ENCODE measurements at places on chromosomes 12 and 14. TPM values are rescaled to one million over a fixed set of nuclear protein-coding genes. Genes with fewer than 3 reads are reported as not detected.

GRCh38 chr12:66217342-66217917, 28.4 kb downstream of the IRAK3 start:
- DNase-seq = no peak

Gene NRL
- 5.5 TPM for polyA plus RNA-seq

- DNase-seq = peak; percentile 83
Measured at GRCh38 chr14:49768301-49769121, 558 bp downstream of the KLHDC2 start.

GRCh38 chr12:52221912-52222457, 11.1 kb upstream of the KRT7 start:
- peak; percentile 71 for DNase-seq

Gene PTPRR
- 0.86 TPM for polyA plus RNA-seq

DNA sequence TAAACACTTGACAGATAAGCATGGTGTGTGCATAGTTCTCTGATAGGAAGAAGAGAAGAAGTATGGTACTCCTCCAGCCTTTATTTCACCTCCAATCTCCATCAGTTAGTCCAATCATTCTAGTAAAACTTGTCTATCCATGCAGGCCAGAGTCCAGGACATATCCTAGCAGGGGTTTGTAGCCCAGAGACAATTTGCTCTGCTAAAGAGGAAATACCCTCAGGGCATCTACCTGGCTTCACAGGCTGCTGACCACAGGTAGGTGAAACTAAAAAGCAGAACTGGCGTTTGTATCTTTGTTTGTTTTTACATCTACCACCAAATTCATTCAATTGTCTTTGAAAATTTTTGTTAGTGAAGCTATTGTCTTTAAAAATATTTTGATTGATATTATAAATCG, 717.6 kb downstream of the FSCB start:
- DNase-seq = no peak

DNA sequence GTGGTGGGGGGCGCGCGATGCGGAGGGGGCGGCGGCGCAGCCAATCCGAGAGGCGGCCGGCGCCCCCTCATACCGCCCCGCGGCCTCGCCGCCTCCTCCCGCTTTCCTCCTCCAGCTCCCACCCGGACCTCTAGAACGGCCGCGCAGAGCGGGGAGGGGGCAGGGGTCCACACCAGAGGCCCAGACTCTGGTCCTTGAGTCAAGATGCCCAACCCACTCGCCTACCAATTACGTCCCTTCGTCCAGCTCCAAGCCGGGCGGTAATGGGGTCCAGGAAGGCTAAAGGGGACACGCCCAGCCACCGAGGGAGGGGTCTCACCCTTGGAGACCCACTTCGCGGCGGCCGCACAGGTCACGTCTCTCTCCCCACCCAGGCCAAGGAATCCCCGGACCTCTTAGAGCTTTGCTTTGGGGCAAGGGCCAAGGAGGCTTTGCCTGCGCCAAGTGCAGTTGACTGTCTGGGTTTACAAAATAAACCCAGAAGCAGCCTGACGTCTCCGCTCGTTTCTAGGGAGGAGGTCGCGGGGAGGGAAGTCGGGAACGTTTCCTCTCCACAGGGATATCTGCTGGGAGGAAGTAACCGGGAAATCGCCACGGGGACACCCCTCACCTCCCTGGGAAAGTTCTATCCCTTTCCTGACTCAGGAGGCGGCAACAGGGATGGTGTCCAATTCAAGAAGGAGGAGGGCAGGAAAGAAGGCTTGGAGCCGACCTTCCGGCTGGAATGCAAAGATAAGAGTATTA, 394 bp upstream of the AMIGO2 start:
- DNase-seq = peak; percentile 62

Gene TDG
- polyA plus RNA-seq = 9.2 TPM

DNA sequence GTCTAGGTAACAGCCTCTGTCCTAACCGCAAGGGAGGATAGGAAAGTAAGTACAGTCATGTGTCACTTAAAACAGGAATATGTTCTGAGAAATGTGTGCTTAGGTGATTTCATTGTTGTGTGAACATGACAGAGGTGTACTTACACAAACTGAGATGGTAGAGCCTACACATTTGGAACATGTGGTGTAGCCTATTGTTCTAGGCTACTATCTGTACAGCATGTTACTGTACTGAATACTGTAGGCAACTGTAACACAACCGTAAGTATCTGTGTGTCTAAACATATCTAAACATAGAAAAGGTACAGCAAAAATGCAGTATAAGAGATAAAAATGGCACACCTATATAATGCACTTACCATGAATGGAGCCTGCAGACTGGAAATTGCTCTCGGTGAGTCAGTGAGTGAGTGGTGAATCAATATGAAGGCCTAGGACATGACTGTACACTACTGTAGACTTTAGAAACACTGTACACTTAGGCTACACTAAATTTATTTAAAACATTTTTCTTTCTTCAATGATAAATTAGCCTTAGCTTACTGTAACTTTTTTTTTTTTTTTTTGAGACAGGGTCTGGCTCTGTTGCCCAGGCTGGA, 13.2 kb upstream of the MDM2 start:
- DNase-seq = no peak
